ENCODE measurements at places on chromosomes 5 and 9. TPM values are rescaled to one million over a fixed set of nuclear protein-coding genes. Genes with fewer than 3 reads are reported as not detected.
A peak's percentile ranks its signal among the peaks of the same experiment; 100 is the strongest.

GRCh38 chr5:179142434-179143198 is 82.4 kb downstream of the ZNF354C start:
- peak; percentile 71 for DNase-seq

- DNase-seq: no peak
Observed at GRCh38 chr9:14106699-14107098, 207.2 kb downstream of the NFIB start.

- DNase-seq: no peak
Observed at GRCh38 chr5:109868737-109869136, 179.0 kb downstream of the MAN2A1 start.

DNA sequence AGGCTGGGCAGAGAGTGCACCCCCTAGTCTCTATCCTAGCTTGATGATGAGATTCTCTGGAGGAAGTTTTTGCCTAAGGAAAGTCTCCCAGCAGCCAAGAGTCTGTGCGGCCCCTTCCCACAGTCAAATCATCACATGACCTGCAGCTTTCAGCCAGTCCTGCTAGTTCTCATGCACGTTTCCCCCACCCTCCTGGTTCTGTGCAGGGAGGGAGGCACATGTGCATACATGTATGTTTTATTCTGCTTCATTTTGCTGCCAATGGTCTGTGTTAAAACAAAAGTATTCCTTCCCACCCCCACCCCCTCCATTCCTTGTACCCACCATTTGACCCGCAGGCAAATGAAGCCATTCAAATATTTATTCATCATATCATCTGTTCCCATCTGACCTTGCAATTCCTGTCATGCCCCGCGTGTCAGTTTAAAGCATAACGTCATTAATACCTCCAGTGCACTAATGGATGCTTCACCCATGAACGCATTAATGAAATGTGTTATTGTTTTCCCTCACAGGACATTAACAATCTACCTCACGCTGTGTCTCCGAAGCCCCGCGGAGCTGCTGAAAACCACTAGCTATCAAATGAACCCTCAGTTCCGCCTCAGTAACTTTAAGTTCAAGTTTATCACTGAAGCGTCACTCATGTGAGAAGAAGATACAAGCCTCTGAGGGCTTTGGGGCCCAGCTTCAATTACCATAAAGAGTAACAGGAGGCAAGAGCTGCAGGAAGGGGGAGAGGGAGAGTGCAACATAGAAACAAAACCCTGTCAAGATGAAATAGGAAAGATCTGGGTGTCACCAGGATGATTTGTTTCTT is 139.6 kb downstream of the RASEF start:
- no peak for DNase-seq

GRCh38 chr5:97383996-97384395 is 200.9 kb upstream of the RIOK2 start:
- DNase-seq: peak; percentile 18

DNA sequence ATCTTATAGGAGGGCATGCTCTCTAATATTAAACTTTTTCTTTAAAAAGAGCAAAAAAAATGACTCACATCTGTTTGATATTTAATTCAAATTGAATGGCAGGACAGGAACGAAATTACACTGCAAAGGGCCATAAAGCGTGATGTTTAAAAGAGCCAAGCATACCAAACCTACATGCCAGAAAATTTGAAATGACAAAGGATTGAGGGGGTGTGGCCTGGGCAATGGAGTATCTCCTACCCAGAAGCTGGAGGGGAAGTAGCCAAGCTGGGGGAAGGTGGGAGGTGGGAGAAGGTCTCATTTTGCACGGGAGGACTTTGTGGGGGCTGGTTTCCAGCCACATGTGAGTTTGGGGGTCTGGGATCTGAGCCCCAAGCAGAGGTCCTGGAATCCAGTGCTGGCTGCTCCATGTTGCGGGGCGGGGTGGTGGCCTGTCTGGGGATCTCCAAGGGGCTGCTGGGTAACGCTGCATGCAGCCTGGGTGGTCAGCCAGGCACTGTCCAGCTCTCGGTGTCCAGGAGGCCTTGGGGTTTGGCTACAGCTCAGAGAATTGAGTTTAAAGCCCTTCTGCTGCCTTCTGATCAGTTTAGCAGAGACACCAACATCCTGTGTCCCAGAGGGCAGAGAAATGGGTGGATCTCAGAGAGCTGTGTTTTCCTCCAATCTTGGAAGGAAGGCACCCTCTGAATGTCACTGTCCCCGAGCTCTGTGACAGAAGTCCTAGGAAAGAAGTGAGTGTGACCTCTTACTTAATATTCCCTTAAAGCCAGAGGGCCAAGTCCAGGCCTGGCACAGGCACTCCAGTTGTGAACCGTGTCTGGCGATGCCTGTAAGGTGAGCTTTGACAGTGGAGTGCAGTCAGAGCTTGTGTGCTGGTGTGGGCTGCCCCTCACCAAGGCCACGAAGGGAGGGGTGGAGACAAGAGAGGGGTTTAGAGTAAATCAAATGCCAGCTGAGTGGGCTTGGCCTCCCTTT is 7.6 kb downstream of the DCANP1 start:
- DNase-seq: no peak

GRCh38 chr5:136149891-136150290 is 17.2 kb downstream of the SMAD5 start:
- DNase-seq: peak; percentile 26

DNA sequence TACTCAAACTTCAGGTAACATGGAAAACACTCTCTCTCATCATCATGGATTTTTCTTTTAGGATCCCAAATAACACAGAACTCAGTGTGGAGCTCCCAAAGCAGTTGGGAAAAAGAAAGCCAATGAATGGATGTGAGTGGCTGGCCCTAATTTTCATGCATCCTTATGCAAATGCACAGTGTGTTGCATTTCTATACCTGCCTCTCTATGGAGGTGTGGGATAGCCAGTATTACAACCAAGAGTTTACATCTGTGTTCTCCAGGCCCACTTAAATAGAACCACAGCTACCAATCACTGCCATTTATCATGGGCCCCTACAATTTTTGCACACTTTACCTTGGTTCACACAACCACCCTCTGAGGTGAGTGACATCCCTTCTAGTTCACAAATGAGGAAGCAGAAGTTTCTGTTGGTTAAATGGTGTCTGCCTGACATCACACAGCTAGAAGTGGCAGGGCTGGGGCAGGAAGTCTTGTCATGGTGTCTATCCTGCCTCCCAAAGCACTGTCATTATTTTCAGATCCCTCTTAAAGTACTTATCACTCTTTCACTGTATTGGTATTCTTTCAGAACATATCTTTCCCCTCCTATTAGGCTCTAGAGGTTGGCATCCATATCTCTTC is 17.3 kb downstream of the MAMDC2 start:
- DNase-seq: no peak

GRCh38 chr5:8349855-8350254 is 480.9 kb downstream of the MTRR start:
- no peak for DNase-seq

DNA sequence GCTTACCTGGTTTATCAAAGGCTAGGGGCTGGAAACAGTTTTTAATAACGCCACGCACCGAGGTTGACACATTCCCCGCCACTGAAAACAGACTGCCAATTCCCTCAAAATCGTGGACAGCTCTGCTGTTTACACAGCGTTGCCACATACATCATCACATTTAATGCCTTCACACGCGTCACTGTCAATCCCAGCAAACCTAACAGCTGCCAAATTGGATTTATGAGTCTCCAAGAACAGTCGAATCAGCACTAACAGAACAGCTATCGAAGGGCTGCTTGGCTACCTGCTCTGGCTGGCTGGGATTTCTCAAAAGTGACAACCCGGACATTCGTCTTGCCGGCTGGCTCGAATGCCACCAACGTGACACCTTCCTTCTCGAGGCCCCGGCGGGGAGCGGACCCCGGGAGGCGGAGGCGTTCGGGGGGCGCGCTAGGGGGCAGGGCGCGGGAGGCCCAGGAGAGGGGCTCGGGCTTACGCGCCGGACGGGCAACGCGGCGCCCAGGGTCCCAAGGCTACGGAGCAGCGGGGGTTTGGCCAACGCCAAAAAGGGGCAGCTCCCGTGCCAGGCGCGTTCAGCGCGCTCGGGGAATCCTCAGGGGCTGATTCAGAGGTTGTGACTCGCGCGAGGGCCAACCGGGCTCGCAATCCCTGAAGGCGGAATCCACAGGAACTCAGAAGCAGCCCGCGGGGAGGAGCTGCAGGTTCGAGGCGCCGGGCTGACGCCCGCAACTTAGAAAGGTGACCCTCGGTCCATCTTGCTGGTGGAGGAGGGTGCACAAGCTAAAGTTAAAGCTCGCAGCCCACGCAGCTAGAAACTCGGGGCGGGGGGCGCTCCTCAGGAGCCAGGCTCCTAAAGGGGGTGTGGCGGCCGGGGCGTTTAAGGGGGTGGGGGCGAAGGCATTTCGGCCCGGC is 1.2 kb downstream of the CDC14B start:
- peak; percentile 40 for DNase-seq

The C5orf52 gene
- total RNA-seq: not detected

The MYOT gene
- total RNA-seq: not detected

The CCDC171 gene
- 13.3 TPM for total RNA-seq

The LCP2 gene
- total RNA-seq: not detected

The RFESD gene
- total RNA-seq: 4.7 TPM

All from fibroblast of the aortic adventitia (primary cell).